ENCODE measurements at places on chromosomes 2 and 18. TPM values are rescaled to one million over a fixed set of nuclear protein-coding genes. Genes with fewer than 3 reads are reported as not detected.

Gene REG3G
- total RNA-seq, result not detected

Gene KIAA2012
- total RNA-seq, result not detected

Gene CXCR1
- total RNA-seq, result not detected

Gene SMYD5
- 61.5 TPM for total RNA-seq

Gene TGFA
- total RNA-seq, result 3.7 TPM

Gene CPS1
- 16.4 TPM for total RNA-seq

Gene SP110
- total RNA-seq, result 7.1 TPM

Gene NOSTRIN
- not detected for total RNA-seq

Gene DSC3
- 3.7 TPM for total RNA-seq

Gene FBXO11
- 54.6 TPM for total RNA-seq

- H3K36me3 ChIP-seq, result no peaks in the 10 kb centered on the region
- 0 out of 2 replicates have a peak, but pooled peaks cover 3% of the 10 kb centered on the region for H3K27me3 ChIP-seq
- DNase-seq, result no peak
Observed at GRCh38 chr2:16330012-16330411, 335.6 kb downstream of the CYRIA start.

- no peak overlapping the region for H3K4me3 ChIP-seq
- H3K4me1 ChIP-seq, result no peaks in the 10 kb centered on the region
- no peaks in the 10 kb centered on the region for H3K36me3 ChIP-seq
- DNase-seq, result no peak
Observed at GRCh38 chr2:187918996-187919821, 365.0 kb upstream of the TFPI start.

- DNase-seq, result no peak
- H3K27ac ChIP-seq, result no peak overlapping the region
- H3K4me3 ChIP-seq, result 0 out of 2 replicates have a peak overlapping the region, but pooled peaks have one; percentile 1
Observed at GRCh38 chr2:229273006-229273722, 2.1 kb upstream of the PID1 start.

- H3K36me3 ChIP-seq, result no peaks in the 10 kb centered on the region
- H3K27me3 ChIP-seq, result no peaks in the 10 kb centered on the region
- no peak overlapping the region for H3K27ac ChIP-seq
- no peak overlapping the region for H3K4me3 ChIP-seq
Observed at GRCh38 chr2:144832048-144832447, 312.1 kb upstream of the ZEB2 start.

DNA sequence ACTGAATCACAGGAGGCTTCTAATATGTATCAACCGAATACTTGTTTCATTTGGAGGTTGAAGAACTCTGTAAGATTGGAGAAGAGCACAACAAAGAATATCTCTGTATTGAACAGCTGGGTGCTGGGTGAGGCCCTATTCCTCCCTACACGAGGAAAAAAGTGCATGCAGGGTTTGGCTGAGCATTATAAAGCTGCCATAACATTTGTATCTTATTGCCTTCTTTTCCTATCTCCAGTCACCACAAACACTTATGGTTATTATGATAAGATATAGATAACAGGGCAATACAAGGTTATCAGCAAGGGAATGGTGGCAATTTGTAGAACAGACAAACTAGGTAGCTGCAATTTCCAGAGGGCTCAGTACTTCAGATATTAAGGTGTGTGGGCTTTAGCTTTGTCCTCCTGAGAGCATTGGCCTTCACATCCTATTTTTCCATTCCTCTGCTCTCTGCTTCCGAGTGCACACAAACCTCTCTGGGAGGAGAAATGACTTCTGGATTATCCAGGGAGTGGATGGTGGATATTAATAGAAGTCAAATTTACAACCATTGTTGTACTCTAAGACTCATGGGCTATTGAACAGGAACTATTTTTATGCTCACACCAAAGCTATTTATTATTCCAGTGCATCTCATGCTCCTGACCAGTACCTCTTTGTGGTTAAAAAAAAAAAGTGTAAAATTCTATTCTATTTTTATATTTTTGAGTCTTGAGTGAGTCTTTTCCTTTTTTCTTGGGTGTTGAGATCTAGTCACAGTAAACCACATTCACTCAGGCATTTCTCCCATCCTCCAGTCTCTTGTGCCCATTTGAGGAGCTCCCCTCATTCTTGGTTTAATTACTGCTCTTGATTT lies 248.4 kb downstream of the ETAA1 start:
- H3K4me3 ChIP-seq, result no peak overlapping the region
- DNase-seq, result no peak
- no peak overlapping the region for H3K27ac ChIP-seq
- no peaks in the 10 kb centered on the region for H3K27me3 ChIP-seq

GRCh38 chr2:148957023-148957422 lies 81.5 kb upstream of the LYPD6B start:
- no peaks in the 10 kb centered on the region for H3K27me3 ChIP-seq
- peaks cover 18% of the 10 kb centered on the region for H3K36me3 ChIP-seq
- no peaks in the 10 kb centered on the region for H3K4me1 ChIP-seq

DNA sequence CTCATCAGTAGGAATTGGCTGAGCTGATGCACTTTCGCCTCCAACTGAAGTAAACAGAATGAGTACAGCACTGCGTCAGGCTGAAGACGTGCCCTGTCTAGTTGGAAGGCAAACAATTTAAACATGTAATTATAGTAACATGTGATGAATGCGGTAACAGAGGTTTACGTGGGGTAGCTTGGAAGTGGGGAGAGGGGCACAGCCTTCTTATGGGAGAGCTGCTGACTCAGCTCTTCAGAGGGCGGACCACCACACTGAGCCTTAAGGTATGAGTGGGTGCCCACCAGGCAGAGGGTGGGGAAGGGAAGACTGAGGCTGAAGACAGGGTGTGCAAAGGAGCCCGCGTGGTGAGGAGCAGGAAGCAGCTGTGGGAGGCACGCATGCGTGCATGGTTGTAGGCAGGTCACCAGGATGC lies 6.2 kb upstream of the EHD3 start:
- no peak for DNase-seq
- H3K27ac ChIP-seq, result no peak overlapping the region
- no peaks in the 10 kb centered on the region for H3K36me3 ChIP-seq

DNA sequence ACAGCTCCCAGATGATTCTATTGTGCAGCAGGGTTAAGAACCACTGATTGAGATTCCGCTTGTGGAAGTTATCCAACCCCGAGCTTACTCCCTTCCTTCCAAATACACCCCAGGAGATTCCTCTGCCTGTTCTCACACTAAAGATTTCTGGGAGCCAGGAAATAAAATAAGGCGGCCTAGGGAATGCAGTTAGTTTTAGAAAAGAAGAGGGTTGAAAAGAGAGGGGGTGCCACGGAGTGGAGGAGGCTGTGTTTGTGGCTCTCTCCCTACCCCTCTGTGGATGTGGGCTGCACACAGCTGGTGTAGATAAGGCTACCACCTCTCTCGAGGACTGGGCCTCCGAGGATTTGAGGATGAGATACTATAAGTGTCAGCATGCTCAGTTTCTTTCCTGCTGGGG lies 25.1 kb upstream of the SP3 start:
- no peak overlapping the region for H3K4me3 ChIP-seq
- no peaks in the 10 kb centered on the region for H3K4me1 ChIP-seq
- DNase-seq, result no peak

- H3K27ac ChIP-seq, result no peak overlapping the region
- H3K27me3 ChIP-seq, result no peaks in the 10 kb centered on the region
- DNase-seq, result no peak
- H3K36me3 ChIP-seq, result no peaks in the 10 kb centered on the region
Observed at GRCh38 chr18:77866351-77866750, 616.7 kb downstream of the GALR1 start.

DNA sequence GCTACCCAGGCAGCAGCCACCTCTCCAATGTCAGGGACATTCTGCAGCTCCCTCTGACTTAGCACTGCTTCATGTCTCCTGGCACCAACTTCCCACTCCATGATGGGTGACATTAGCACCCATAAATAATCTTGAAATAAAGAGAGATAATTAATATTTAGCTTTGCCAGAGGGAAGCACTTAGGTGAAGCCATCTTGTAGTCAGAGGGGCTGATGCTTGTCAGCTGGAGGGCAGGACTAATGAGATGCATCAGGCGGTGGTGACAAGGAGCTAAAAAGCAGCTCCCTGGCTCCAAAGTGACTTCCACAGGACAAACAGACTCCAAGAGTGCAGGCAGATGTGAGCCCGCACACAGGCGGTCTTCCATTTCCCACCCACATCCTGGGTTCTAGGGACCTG lies 153.0 kb upstream of the ID2 start:
- H3K36me3 ChIP-seq, result no peaks in the 10 kb centered on the region
- no peaks in the 10 kb centered on the region for H3K27me3 ChIP-seq
- H3K4me1 ChIP-seq, result peaks cover 14% of the 10 kb centered on the region

- no peaks in the 10 kb centered on the region for H3K36me3 ChIP-seq
- DNase-seq, result no peak
- no peaks in the 10 kb centered on the region for H3K4me1 ChIP-seq
Observed at GRCh38 chr2:143965493-143966164, 554.3 kb downstream of the ZEB2 start.

DNA sequence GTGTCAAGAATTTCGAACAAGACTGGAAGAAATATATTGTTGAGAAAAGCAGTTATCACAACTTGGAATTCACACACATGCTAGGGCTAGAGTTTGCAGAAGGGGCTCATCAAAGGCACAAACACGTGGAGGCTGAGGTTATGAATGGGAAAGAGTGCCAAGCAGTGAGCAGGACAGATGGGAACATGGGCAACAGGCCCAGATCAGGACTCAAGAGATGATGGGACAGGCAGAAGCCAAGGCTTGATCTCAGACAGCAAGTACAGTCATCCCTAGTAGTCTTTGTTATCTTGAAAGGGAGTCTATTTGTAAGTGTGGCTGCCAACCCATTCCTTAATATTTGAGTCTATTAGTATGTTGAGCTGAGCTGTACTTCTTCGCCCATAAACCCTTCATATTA lies 22.2 kb upstream of the EPC2 start:
- H3K27me3 ChIP-seq, result no peaks in the 10 kb centered on the region
- H3K27ac ChIP-seq, result no peak overlapping the region
- no peaks in the 10 kb centered on the region for H3K4me1 ChIP-seq
- H3K4me3 ChIP-seq, result no peak overlapping the region
- no peaks in the 10 kb centered on the region for H3K36me3 ChIP-seq

GRCh38 chr2:210099940-210100339 lies 71.3 kb downstream of the KANSL1L start:
- peak; percentile 2 for DNase-seq
- no peak overlapping the region for H3K27ac ChIP-seq
- H3K36me3 ChIP-seq, result no peaks in the 10 kb centered on the region
- H3K27me3 ChIP-seq, result no peaks in the 10 kb centered on the region
- no peak overlapping the region for H3K4me3 ChIP-seq
- H3K4me1 ChIP-seq, result no peaks in the 10 kb centered on the region

DNA sequence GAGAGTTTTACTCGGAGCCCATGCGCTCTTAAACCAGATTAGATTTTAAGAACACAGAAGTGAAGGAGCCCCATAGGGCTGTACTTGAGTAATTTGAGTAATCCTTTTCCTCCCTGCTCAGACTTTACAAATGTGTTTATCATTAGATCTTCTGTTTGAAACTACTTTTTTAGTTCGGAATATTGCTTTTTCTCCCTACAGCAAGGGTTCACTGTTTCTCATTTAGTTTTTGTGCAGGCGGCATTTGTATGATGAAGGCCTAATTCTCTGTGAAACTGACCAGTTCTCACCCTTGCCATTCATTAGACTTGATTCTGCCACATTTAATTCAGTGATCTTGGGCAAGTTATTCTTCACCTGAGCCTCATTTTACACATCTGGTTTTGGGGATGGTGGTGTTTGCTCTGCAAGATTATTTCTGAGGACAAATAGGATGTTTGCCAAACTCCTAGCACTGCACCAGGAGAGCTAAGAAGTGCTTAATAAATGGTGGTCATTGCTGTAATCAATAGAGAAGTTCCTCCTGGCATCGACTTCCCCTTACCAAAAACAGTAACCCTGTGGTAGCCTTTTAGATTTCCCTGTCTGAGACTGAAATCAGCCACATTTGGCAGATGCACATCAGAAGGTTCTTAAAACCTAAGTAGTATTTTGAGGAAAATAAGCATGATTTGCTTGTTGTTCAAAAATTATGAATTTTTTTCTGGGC lies 2.2 kb downstream of the B3GNT2 start:
- H3K27ac ChIP-seq, result no peak overlapping the region
- no peaks in the 10 kb centered on the region for H3K36me3 ChIP-seq
- peaks cover 29% of the 10 kb centered on the region for H3K4me1 ChIP-seq
- H3K27me3 ChIP-seq, result no peaks in the 10 kb centered on the region
- peak overlapping the region; percentile 75 for H3K4me3 ChIP-seq

GRCh38 chr2:32775954-32776353 lies 148.1 kb downstream of the TTC27 start:
- peaks cover 2% of the 10 kb centered on the region for H3K36me3 ChIP-seq
- peaks cover 9% of the 10 kb centered on the region for H3K4me1 ChIP-seq
- no peaks in the 10 kb centered on the region for H3K27me3 ChIP-seq
- H3K4me3 ChIP-seq, result no peak overlapping the region
- H3K27ac ChIP-seq, result no peak overlapping the region

DNA sequence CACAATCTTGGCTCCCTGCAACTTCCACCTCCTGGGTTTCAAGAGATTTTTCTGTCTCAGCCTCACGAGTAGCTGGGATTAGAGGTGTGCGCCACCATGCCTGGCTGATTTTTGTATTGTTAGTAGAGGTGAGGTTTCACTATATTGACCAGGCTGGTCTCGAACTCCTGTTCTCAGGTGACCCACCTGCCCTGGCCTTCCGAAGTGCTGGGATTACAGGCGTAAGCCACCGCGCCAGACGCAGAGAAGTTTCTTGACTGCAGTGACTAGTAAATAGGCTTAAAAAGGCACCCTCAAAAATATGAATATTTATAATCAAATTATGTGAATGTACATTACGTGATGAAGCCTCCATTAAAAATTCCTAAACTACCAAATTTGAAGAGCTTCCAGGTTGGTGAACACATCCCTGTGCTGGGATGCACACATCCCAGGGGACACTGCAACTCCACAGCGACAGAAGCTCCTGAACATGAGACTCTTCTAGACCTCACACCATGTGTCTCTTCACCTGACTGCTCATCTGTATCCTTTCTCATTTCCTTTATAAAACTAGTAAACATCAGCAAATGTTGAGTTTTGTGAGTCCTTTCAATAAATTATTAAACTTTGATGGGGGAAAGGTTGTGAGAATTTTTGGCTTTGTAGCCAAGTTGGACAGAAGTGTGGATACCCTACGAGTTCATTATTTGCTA lies 203.3 kb upstream of the SPOPL start:
- H3K4me1 ChIP-seq, result no peaks in the 10 kb centered on the region
- H3K27ac ChIP-seq, result no peak overlapping the region
- H3K36me3 ChIP-seq, result no peaks in the 10 kb centered on the region
- DNase-seq, result no peak
- no peaks in the 10 kb centered on the region for H3K27me3 ChIP-seq

DNA sequence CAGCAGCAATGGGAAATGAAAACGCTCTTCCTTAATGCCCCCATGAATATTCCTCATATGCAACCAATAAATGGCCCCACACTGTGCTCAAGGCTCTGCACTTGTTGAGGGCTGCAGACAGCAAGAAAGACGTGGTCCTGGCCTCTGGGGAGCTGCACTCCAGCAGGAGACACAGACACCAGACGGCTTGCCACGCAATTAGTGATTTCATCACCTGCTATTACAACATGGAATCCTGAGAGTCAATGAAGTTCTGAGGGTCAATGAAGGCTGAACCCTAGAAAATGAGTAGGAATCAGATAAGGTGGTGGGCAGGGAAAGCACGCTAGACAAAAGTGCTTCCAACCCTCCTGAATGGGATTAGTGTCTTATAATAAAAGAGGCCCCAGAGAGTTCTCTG lies 18.9 kb downstream of the CREG2 start:
- H3K27me3 ChIP-seq, result no peaks in the 10 kb centered on the region
- H3K4me1 ChIP-seq, result no peaks in the 10 kb centered on the region
- no peak overlapping the region for H3K27ac ChIP-seq
- no peak for DNase-seq
- H3K4me3 ChIP-seq, result no peak overlapping the region

- no peaks in the 10 kb centered on the region for H3K4me1 ChIP-seq
- no peak for DNase-seq
- no peak overlapping the region for H3K27ac ChIP-seq
- H3K27me3 ChIP-seq, result no peaks in the 10 kb centered on the region
- no peaks in the 10 kb centered on the region for H3K36me3 ChIP-seq
Observed at GRCh38 chr2:60275958-60276357, 277.5 kb downstream of the BCL11A start.

Data from H1 (cell line).